CD4-positive, alpha-beta T cell treated with Interleukin-1 beta for 1 hour (primary cell): ENCODE measurements at places on chromosomes 11 and 22.

- DNase-seq = no peak
Observed at GRCh38 chr11:79262221-79262620, 178.6 kb downstream of the TENM4 start.

GRCh38 chr22:40094485-40094884 lies 83.2 kb upstream of the TNRC6B start:
- DNase-seq = peak; percentile 15

DNA sequence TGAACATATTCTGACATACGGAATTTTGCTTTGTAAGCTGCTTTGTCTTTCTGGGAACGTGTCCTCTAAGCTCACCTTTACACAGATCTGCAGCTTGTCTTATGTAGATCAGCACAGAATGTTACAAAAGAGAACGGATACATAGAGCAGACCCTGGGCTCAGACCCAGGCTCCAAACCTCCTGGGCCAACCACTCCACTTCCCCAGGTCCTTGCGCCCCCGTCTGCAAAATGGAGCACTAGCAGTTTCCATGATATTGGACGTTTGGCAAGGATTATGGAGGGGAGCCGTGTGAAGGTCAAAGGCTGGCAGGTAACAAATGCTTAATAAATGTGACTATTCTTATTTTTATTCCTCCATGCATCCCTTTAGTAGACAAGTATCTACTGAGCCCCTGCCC lies 358.4 kb downstream of the CTTN start:
- no peak for DNase-seq

DNA sequence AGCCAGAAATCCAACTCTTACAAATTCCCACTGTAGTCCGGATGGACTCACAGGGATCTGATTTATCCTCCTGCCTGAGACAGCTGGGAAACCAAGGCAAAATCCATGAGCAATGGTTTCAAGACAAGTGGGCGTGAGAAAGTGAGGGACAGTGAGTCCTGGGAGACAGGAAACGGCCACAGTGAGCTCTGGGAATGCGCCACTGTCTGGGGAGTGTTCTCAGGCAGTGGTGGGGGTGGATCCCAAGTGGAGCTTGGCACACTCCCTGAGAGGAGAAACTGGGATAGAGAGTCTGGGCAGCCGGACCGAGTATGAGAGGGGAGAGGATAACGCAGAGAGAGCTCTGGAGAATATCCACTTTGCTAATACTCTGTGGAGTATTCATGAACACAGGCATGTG lies 9.8 kb downstream of the IL17REL start:
- no peak for DNase-seq

DNA sequence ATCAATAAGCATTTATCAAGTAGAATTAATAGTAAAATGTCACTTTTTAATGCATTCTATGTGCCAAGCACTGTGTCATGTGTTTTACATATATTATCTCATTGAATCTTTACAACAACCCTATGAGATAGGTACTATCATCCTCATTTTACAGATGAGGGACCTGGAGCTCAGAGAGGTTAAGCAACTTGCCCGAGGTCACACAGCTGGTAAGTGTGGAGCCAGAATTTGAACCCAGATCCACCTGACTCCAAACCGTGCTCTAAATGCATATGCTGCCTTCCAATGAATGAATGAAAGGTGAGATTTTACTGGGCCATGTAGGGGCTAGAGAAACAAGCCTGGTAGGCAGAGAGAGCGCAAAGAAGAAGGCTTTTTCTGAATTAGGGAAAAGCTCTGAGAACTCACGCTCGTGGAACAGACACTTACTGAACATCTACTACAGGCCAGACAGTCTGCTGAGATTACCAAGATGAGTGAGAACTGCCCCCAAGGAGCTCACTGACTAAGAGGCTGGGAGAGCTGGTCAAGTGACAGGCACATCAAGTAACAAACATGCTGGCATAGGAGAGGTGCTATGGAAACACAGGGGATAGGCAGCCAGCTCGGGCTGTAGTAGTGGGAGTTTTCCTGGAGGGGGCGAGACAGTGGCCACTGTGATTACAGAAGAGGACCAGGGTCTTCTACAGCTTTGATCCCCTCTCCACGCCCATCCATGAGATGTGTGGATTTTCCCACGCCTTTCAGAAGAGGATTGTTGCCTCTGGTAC lies 4.4 kb downstream of the ABCG4 start:
- no peak for DNase-seq

DNA sequence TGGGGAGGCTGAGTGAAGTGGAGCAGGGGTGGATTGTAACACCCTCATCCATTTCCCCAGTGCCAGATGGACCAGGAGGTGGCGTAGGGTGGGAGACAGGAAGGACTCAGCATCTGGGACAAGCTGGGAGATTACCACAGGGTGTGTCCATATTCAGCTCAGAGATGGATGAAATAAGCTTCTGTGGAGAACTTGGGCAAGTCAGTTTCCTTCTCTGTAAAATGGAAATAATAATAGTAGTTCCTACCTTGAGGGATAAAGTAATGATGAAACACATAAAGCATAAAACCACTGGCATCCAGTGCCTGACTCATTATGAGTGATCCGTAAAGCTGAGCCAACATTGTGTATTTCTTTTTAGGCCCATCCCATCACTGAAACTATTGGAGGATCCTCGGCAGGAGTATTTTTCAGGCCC lies 607 bp upstream of the ROBO4 start:
- DNase-seq = no peak

GRCh38 chr22:49296561-49296960 lies 531.1 kb downstream of the BRD1 start:
- no peak for DNase-seq

- no peak for DNase-seq
Observed at GRCh38 chr11:19084661-19085315, 24.3 kb upstream of the MRGPRX2 start.

DNA sequence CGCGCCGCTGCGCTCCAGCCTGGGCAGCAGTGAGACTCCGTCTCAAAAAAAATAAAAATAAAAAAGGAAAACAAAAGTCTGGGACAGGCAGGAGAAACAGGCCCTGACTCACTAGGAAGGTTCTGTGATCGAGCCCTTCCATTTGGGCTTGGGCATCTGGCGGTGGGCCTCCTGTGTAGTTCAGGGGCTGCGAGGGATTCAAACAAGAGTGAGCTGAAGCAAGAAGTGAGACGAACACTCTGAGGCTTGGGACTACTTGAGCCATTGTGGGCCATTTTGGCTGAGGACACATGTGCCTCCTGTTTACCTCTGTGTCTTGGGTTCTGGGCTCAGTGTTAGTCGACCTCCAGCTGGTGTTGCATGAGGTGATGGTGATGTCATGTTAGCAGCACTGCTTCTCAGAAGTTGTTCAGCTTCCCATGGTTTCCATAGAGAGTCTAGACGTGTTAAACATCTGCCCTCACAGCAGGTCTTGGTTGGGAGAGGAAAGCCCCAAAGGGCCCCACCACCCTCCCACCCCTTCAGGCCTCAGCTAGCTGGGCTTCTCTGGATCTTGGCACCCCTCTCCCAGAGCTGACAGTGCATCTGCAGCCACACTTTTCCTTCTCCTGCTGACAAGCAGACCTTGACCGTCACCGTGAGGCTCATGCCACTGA lies 57.8 kb downstream of the MED15 start:
- DNase-seq = no peak

- no peak for DNase-seq
Observed at GRCh38 chr22:50299785-50300619, 7.4 kb downstream of the PLXNB2 start.

DNA sequence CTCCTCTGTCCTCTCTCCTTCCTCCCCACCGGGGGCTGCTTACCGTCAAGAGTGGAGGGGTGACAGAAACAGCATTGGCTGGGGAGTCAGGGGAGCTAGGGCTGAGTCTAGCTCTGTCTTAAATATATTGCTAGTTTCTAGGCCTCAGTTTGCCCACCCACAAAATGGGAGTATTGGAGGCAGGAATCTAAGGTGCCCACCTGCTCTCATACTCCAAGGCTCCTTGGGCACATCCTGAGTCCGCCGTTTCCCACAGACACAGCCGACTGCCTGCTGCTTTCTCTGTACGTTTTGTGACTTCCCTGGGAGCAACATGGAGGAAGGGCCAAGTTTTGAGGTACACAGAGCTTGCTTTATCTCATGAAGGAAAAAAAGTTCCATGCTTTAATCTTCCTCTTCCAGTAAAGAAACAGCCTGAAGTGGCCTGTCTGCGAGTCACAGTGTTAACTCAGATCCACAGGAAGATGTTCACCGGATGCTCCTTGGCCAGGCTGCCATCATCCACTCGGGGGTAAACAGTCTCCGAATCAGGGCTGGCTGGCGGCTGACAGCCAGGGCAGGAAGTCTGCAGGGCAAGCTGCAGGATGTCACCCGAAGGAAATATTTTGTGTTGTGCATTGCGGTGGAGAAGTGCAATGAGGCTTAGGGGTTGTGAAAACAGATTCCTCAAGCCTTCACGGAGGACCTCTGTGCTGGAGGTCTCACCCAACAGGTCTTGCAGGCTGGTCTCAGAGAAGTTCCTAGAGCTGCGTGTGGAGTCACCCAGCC lies 11.0 kb upstream of the CERK start:
- peak; percentile 63 for DNase-seq

- no peak for DNase-seq
Observed at GRCh38 chr11:14364322-14364721, 5.3 kb upstream of the RRAS2 start.

GRCh38 chr11:16336721-16337120 lies 19.6 kb downstream of the SOX6 start:
- DNase-seq = no peak

DNA sequence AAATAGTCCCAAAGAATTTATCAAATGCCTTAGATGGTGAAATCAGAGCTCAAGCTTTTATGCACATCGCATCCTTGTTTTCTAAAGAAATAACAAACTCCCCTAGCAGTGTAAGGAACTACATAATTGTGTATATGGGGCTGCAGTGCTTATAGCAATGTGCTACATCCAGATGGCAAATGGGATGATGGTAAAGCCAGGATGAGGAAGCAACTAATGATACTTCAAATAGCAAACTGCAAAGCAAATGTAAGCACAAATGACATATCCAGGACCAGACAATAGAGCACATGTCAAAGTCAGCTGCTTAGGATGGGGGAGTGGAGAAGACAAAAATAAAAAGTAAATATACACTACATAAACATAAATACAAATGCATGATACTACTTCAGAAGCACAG lies 425.9 kb downstream of the OPCML start:
- no peak for DNase-seq

DNA sequence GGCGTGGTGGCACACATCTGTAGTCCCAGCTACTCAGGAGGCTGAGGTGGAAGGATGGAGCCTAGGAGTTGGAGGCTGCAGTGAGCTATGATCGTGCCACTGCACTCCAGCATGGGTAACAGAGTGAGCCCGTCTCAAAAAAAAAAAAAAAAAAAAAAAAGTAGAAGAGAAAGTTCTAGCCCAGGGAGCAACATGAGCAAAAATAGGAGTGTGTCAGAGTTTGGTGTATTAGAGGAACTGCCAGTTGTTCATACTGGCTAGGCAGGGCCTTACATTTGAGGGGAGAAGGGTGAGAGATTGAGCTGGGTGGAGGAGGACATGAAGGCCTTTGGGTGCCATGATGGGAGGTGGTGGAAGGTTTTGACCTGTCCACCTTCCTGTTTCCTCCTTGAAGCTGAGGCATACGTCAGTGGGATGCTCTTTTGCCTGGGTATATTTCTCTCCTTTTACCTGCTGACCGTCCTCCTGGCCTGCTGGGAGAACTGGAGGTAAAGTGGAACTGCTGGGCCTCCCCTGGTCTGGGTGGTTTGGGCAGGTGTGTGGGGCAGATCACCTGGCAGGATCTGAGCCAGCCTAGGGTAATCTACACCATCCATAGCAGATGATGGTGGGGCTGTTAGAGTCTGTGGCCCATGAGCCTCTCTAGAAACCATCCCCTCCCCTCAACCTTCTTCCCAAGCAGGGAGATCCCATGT lies 7.3 kb downstream of the SIDT2 start:
- no peak for DNase-seq

GRCh38 chr22:47613606-47614350 lies 851.3 kb downstream of the TBC1D22A start:
- DNase-seq = no peak

- no peak for DNase-seq
Observed at GRCh38 chr11:75078233-75078632, 18.4 kb downstream of the OR2AT4 start.

DNA sequence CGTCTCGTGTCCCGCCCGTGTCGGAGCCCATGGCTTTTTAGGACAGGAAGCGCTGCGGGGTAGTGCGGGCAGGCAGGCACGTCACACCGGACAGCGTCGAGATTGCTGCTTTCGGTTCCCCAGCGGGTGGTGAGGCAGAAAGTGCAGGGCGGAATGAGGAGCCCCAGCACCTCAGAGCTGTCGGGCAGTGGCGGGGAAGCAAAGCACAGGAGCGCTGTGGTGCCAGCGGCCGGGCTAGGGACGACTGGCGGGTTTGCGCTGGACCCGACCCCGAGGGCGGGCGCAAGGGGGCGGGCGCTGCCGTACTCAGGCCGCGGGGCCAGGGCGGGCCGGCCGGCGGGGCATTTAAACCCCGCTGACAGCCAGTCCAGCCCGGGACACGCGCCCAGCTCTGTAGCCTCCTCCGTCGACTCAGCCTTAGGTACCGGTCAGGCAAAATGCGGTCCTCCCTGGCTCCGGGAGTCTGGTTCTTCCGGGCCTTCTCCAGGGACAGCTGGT lies at the start of gene SLC37A2:
Gene SLC37A2 (plus strand): TSS at position 375 of the 498 bp plus-strand sequence. CDS start 63 bp downstream, at position 438.
- peak; percentile 52 for DNase-seq

DNA sequence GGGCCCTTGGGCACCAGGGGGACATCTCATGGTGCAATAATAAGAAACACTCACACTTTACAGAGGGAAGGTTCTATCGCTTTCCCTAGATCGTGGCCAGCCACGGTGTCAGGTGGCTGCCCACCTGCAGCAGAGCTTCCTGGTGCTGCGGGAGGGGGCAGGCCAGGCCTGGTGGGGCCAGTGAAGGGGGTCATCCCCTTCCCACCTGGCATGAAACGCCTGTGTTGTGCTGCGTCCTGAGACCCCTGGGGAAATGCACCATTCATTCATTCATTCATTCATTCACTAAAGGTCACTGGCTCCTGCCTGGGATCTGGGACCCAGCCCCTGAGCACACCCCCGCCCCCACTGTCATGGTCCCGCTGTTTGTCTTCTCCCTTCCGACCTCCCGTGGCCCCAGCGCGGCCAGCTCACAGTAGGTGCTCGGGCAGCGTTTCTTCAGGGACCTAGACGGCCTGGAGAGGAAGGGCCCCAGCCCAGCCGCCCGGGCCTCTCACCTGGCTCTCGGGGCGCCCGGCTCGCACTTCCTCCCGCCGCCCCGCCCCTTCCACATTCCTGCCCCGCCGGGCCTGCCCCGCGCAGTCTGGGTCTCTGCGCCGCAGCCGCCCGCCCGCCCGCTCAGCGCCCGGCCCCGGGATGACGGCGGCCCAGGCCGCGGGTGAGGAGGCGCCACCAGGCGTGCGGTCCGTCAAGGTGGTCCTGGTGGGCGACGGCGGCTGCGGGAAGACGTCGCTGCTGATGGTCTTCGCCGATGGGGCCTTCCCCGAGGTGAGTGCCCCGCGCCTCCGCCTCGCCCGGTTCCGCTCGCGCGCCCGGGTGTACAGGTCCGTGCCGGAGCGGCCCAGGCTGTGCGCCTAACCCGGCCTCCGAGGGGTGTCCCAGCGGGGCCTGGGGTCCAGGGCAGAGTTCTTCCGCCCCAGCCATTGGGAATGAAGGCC lies at the start of gene RHOD:
Gene RHOD (plus strand): TSS at position 581 of the 938 bp plus-strand sequence. CDS start 56 bp downstream, at position 637.
- peak; percentile 17 for DNase-seq

- DNase-seq = no peak
Observed at GRCh38 chr11:60121264-60121663, 32.8 kb downstream of the MS4A2 start.
